Activated naive CD8-positive, alpha-beta T cell treated with anti-CD3 and anti-CD28 coated beads for 36 hours (primary cell): ENCODE measurements at places on chromosomes 4 and X. TPM values are rescaled to one million over a fixed set of nuclear protein-coding genes. Genes with fewer than 3 reads are reported as not detected.

Gene TMEM154
- 18.3 TPM for total RNA-seq

Gene SLC6A14
- not detected for total RNA-seq

Gene PLXNB3
- total RNA-seq, result 4.2 TPM

Gene CDX4
- total RNA-seq, result not detected

Gene NAT8L
- total RNA-seq, result 0.60 TPM

Gene ENPEP
- total RNA-seq, result not detected

Gene CENPVL2
- total RNA-seq, result 0.14 TPM

Gene DMP1
- total RNA-seq, result not detected

Gene SLIT2
- not detected for total RNA-seq

Gene FRMPD3
- total RNA-seq, result not detected

Gene HELQ
- total RNA-seq, result 11.4 TPM

Gene HSFX1
- total RNA-seq, result 0.24 TPM
